ENCODE measurements at places on chromosomes 7 and 10. TPM values are rescaled to one million over a fixed set of nuclear protein-coding genes. Genes with fewer than 3 reads are reported as not detected.

DNA sequence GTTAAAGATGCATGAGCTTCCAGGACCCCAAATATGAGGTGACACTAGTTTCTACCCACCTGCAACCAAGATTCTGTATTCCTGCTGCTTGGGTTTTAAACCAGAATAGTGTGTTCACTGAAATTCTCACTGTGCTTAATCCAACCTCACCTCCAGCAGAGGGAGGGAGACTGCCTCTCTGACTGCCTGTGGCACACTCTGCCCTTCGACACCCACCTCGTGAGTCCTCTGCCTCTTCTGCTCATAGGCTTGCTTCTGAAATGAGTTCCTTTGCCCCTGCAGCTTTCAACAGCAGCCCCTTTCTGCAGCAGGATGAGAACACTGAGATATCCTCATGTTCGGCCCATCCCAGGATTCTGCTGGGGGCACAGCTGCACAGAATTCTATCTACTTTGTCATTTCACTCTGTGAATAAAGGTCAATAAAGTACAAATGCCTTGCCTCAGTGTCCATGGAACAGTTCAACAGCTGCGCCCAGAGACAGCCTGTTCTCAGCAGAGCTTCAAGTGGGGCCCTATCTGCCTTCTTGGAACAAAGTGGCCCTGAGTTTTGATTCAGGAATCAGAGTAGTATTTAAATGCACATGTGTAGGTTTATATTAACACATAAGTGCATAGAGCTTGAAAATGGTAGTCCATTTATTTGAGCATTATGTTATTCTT lies 632.5 kb downstream of the TNS3 start:
- no peaks in the 10 kb centered on the region for H3K4me1 ChIP-seq
- DNase-seq, result no peak
- H3K27me3 ChIP-seq, result no peaks in the 10 kb centered on the region
- no peak overlapping the region for H3K4me3 ChIP-seq
- H3K36me3 ChIP-seq, result no peaks in the 10 kb centered on the region

GRCh38 chr10:44696496-44696895 lies 214.6 kb upstream of the TMEM72 start:
- no peak overlapping the region for H3K27ac ChIP-seq
- no peaks in the 10 kb centered on the region for H3K36me3 ChIP-seq
- no peaks in the 10 kb centered on the region for H3K27me3 ChIP-seq
- no peak for DNase-seq

- no peaks in the 10 kb centered on the region for H3K4me1 ChIP-seq
- no peaks in the 10 kb centered on the region for H3K36me3 ChIP-seq
- no peaks in the 10 kb centered on the region for H3K27me3 ChIP-seq
- H3K4me3 ChIP-seq, result no peak overlapping the region
- H3K27ac ChIP-seq, result no peak overlapping the region
- DNase-seq, result no peak
Measured at GRCh38 chr7:37663693-37664092, 19.9 kb upstream of the GPR141 start.

- no peaks in the 10 kb centered on the region for H3K4me1 ChIP-seq
- no peak for DNase-seq
- H3K27me3 ChIP-seq, result no peaks in the 10 kb centered on the region
- H3K36me3 ChIP-seq, result no peaks in the 10 kb centered on the region
- no peak overlapping the region for H3K27ac ChIP-seq
- H3K4me3 ChIP-seq, result no peak overlapping the region
Measured at GRCh38 chr10:68271196-68271882, 39.4 kb upstream of the ATOH7 start.

- DNase-seq, result no peak
- H3K36me3 ChIP-seq, result no peaks in the 10 kb centered on the region
- no peaks in the 10 kb centered on the region for H3K4me1 ChIP-seq
- H3K4me3 ChIP-seq, result no peak overlapping the region
Measured at GRCh38 chr7:32262315-32262714, 192.1 kb upstream of the PDE1C start.

DNA sequence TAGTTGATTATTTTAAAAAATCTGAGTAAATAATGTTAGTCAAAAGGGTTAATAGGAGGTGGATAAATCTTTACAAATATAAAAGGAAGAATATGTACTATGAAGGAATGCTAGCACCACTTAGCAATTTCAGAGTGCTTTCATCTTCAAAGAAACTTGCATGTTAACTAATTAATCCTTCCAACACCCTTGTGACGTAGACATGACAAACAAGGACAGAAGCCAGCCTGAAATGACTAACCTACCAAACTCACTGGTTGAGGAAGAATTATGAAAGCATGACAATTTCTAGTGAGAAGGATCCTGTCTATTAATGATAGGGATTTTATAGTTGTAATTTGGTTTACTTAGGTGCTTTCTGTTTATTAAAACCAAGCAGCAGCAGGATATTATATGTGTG lies 468.0 kb upstream of the FZD8 start:
- no peak for DNase-seq
- H3K4me1 ChIP-seq, result no peaks in the 10 kb centered on the region
- no peaks in the 10 kb centered on the region for H3K27me3 ChIP-seq
- no peak overlapping the region for H3K27ac ChIP-seq
- H3K4me3 ChIP-seq, result no peak overlapping the region

- DNase-seq, result no peak
- H3K4me1 ChIP-seq, result no peaks in the 10 kb centered on the region
Measured at GRCh38 chr7:4067874-4068273, 614.2 kb upstream of the FOXK1 start.

DNA sequence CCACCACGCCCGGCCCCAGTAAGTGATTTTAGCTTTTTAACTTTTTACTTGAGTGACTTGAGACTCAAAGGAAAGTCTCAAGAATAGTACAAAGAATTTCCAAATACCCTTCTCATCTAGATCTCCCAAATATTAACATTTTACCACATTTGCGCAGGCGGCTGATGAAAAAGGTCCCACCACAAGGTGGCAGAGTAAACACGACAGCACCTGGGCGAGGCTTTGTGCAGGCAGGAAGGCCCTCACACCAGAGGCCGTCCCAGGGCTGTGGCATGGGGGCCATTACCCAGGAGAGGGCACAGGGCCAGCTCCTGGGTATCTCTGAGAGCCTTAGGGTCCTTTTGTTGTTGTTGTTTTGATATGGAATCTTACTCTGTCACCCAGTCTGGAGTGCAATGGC lies 50.0 kb upstream of the WIPI2 start:
- peaks cover 4% of the 10 kb centered on the region for H3K27me3 ChIP-seq
- H3K27ac ChIP-seq, result no peak overlapping the region
- no peak for DNase-seq
- no peak overlapping the region for H3K4me3 ChIP-seq
- no peaks in the 10 kb centered on the region for H3K36me3 ChIP-seq

DNA sequence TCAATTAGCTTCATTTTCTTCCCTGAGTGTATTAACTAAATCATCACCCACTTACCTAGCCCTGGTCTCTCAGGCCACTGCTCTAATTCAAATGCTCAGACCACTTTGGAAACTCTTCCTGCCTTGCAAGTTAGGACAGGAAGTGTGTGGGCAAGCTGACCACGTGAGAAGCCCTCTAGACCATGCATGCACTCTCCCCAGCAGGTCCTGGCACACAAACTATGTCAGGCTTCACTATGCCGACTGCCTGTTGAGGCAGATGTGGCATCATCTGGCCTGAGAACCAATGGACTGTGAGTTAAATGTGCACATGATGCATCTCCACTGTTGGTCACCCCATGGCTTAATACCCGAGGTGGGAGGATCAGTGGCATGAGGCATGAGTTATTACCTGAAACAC lies 439.6 kb downstream of the GRID1 start:
- no peak overlapping the region for H3K4me3 ChIP-seq
- H3K27ac ChIP-seq, result no peak overlapping the region
- no peak for DNase-seq
- H3K36me3 ChIP-seq, result no peaks in the 10 kb centered on the region

GRCh38 chr7:69860486-69860885 lies 262.2 kb downstream of the AUTS2 start:
- H3K27ac ChIP-seq, result no peak overlapping the region
- H3K36me3 ChIP-seq, result no peaks in the 10 kb centered on the region
- H3K4me1 ChIP-seq, result peaks cover 5% of the 10 kb centered on the region
- H3K4me3 ChIP-seq, result no peak overlapping the region

DNA sequence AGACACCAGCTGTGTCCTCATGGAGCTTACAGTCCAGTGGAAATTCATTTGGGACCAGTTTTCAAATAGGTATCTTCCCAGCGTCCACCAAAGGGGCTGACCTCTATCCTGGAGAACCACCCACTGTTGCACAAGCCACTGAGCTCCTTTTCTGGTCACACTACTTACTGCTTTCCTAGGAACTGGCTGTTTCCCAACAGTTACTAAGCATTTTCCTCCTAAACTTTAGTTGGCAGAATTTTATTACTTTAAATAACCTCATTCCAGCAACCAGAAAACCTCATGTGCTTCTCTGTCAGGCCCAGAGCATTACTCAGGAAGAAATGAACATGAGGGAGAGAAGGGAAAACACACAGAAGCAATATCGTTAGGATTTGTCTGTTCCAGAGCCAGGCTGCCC lies 183.1 kb downstream of the GPAM start:
- no peak overlapping the region for H3K27ac ChIP-seq
- no peak for DNase-seq
- no peaks in the 10 kb centered on the region for H3K4me1 ChIP-seq
- H3K4me3 ChIP-seq, result no peak overlapping the region
- no peaks in the 10 kb centered on the region for H3K27me3 ChIP-seq
- H3K36me3 ChIP-seq, result no peaks in the 10 kb centered on the region

- H3K4me3 ChIP-seq, result peak overlapping the region; percentile 91
- H3K36me3 ChIP-seq, result peaks cover 1% of the 10 kb centered on the region
- DNase-seq, result peak; percentile 88
- peaks cover 51% of the 10 kb centered on the region for H3K4me1 ChIP-seq
Measured at GRCh38 chr10:87093632-87094372, 841 bp downstream of the GLUD1 start.

DNA sequence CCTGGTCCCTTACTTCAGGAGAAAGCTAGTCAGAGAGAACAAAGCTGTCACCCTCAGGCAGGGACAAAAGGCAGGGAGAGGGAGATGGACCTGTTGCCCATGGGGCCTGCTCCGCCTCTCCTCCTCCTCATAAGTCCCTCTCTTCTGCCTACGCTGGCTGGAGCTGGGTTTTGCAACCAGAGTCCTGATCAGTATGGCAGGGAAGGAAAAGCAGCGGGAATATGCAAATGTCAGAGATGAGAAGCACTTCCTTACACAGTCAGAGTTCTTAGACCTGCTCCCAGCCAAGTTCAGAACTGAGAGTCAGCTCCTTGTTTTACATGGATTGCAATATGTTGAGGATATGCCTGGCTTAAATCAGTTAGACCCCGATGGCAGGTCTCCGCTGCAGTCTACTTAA lies 231.1 kb downstream of the ADAM12 start:
- DNase-seq, result no peak
- no peak overlapping the region for H3K27ac ChIP-seq
- no peak overlapping the region for H3K4me3 ChIP-seq
- no peaks in the 10 kb centered on the region for H3K36me3 ChIP-seq

- H3K4me3 ChIP-seq, result no peak overlapping the region
- H3K36me3 ChIP-seq, result no peaks in the 10 kb centered on the region
- H3K27me3 ChIP-seq, result no peaks in the 10 kb centered on the region
- DNase-seq, result no peak
Measured at GRCh38 chr10:35896001-35896400, 253.9 kb upstream of the FZD8 start.

DNA sequence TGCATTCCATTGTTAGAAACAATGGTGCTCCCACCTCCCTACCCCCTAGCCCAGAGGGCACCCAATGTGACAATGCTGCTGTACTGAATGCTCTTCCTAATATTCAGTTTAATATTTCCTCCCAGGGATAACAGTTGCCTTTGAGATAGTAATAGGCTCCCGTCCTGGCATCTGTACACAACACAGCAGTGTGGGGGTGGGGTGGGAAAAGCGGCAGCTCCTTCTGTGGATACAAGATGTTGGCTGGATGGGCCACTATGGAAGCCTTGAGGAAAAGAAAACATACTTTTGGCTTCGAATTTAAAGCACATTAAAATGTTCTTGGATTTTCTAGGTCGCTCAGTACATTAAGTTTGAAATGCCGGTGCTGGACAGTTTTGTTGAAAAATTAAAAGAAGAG lies 9.2 kb upstream of the ZNF22 start:
- no peaks in the 10 kb centered on the region for H3K27me3 ChIP-seq
- no peak for DNase-seq
- H3K4me1 ChIP-seq, result peaks cover 45% of the 10 kb centered on the region
- no peak overlapping the region for H3K4me3 ChIP-seq

DNA sequence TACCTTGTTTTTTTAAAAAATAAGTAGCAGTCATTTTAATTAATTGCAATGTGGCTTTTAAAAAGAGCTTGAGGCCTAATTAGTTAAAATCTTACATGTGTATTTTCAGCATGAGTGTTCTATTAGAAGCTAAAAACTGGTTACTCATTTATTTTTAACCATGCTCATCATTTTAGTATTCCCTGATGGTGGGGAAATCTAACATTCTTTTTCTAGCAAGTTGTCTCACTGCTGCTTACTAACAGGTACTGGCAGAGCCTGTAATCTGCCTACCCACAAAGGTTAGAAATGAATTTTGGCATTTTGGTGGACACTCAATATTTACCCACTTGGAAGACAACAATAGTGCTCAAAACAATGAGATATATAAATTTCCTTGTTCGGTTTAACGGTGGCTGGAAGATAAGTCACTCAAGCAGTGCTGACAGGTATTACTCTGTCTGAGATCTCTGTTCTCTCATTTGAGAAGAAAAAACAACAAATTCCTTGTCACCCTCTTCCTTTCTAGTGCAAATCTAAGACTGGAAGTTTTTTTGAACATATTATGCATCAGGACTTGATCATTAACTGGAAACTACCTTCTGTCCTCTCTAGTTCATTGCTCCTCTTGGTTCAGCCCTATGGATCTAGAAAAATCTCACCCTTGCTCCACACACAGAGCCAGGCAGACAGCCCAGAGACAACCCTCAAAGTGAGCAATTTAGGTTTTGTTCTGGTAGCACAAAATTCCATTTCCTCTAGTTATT lies 83.3 kb downstream of the VWDE start:
- DNase-seq, result no peak
- H3K4me3 ChIP-seq, result no peak overlapping the region
- no peaks in the 10 kb centered on the region for H3K27me3 ChIP-seq

- no peaks in the 10 kb centered on the region for H3K27me3 ChIP-seq
- peaks cover 46% of the 10 kb centered on the region for H3K4me1 ChIP-seq
- H3K27ac ChIP-seq, result peak overlapping the region; percentile 87
- H3K36me3 ChIP-seq, result no peaks in the 10 kb centered on the region
- H3K4me3 ChIP-seq, result peak overlapping the region; percentile 74
Measured at GRCh38 chr7:140230861-140231770, 54.3 kb upstream of the KDM7A start.

The AQP1 gene
- 92.1 TPM for total RNA-seq

The CRHR2 gene
- not detected for total RNA-seq

The ZNF365 gene
- 0.42 TPM for total RNA-seq

The FRAT1 gene
- total RNA-seq, result 8.0 TPM

The INSYN2A gene
- total RNA-seq, result not detected

The PRKG1 gene
- total RNA-seq, result 1.2 TPM
